DND-41 (cell line): ENCODE measurements at places on chromosomes 1 and 21.
A peak's percentile ranks its signal among the peaks of the same experiment; 100 is the strongest.

- H3K27ac ChIP-seq = no peak overlapping the region
- no peaks in the 10 kb centered on the region for H3K27me3 ChIP-seq
- H3K4me1 ChIP-seq = no peaks in the 10 kb centered on the region
- no peaks in the 10 kb centered on the region for H3K36me3 ChIP-seq
Measured at GRCh38 chr1:61183471-61184039, 101.2 kb downstream of the NFIA start.

- no peak overlapping the region for H3K4me3 ChIP-seq
- H3K27ac ChIP-seq = no peak overlapping the region
- no peaks in the 10 kb centered on the region for H3K36me3 ChIP-seq
- no peaks in the 10 kb centered on the region for H3K27me3 ChIP-seq
Measured at GRCh38 chr1:77382366-77382765, 100.5 kb downstream of the AK5 start.

GRCh38 chr1:79887059-79887458 lies 880.5 kb upstream of the ADGRL4 start:
- H3K36me3 ChIP-seq = no peaks in the 10 kb centered on the region
- no peaks in the 10 kb centered on the region for H3K4me1 ChIP-seq
- H3K27ac ChIP-seq = no peak overlapping the region
- DNase-seq = no peak
- no peaks in the 10 kb centered on the region for H3K27me3 ChIP-seq
- H3K4me3 ChIP-seq = no peak overlapping the region

DNA sequence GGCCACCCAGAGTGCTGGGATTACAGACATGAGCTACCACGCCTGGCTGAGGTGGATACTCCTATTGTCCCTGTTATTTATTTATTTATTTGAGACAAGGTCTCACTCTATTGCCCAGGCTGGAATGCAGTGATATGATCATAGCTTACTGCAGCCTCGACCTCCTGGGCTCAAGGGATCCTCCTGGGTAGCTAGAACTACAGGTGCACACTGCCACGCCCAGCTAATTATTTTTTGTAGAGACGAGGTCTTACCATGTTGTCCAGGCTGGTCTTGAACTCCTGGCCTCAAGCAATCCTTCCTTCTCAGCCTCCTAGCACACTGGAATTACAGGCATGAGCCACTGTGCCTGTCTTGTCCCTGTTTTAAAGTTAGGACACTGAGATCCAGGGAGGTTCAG lies 5.2 kb downstream of the LDLRAP1 start:
- H3K27ac ChIP-seq = no peak overlapping the region
- no peak for DNase-seq
- H3K4me3 ChIP-seq = no peak overlapping the region
- H3K27me3 ChIP-seq = peaks cover 3% of the 10 kb centered on the region
- no peaks in the 10 kb centered on the region for H3K36me3 ChIP-seq

GRCh38 chr1:50701706-50702317 lies 258.3 kb downstream of the FAF1 start:
- H3K36me3 ChIP-seq = peaks cover 7% of the 10 kb centered on the region; the same call in 1 of the 2 replicates
- H3K4me3 ChIP-seq = no peak overlapping the region
- no peaks in the 10 kb centered on the region for H3K4me1 ChIP-seq
- H3K27ac ChIP-seq = no peak overlapping the region

GRCh38 chr1:51218570-51218969 lies 17.5 kb upstream of the RNF11 start:
- H3K4me3 ChIP-seq = no peak overlapping the region
- no peaks in the 10 kb centered on the region for H3K36me3 ChIP-seq
- H3K27me3 ChIP-seq = no peaks in the 10 kb centered on the region
- H3K4me1 ChIP-seq = peaks cover 27% of the 10 kb centered on the region

DNA sequence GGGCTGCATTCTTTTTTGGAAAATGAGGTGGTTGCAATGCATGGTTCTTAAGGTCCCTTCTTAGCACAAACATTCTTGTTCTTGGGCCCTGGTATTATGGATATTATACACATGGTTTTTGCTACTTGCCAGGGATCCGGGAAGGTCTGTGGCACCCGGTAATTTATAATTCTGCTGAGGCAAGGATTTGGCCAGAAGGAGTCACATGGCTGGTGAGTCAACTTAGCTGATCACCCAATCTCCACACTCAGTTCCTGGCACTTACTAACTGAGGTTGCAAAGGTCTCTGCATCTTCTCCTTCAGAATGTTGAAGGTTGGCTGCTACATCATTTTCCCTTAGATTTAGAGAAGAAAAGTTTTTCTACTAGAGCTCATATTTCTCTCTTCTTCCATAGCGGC lies 112.5 kb downstream of the ROR1 start:
- H3K4me1 ChIP-seq = no peaks in the 10 kb centered on the region
- no peak overlapping the region for H3K27ac ChIP-seq
- H3K27me3 ChIP-seq = no peaks in the 10 kb centered on the region
- H3K36me3 ChIP-seq = no peaks in the 10 kb centered on the region
- H3K4me3 ChIP-seq = no peak overlapping the region
- DNase-seq = no peak

DNA sequence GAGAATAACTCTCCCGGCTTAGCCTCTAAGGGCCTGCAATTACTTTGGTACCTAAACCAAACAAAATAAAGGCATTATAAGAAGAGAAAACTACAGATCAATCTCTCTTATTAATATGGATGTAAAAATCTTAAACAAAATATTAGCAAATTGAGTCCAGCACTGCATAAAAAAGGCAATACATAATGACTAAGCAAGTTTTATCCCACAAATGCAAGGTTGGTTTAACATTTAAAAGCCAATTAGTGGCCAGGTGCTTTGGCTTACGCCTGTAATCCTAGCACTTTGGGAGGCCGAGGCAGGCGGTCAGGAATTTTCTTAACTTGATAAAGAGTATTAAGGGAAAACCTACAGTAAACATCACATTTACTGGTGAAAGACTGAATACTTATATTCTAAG lies 67.1 kb upstream of the MAB21L3 start:
- no peaks in the 10 kb centered on the region for H3K4me1 ChIP-seq
- no peaks in the 10 kb centered on the region for H3K27me3 ChIP-seq
- no peaks in the 10 kb centered on the region for H3K36me3 ChIP-seq
- H3K27ac ChIP-seq = no peak overlapping the region

DNA sequence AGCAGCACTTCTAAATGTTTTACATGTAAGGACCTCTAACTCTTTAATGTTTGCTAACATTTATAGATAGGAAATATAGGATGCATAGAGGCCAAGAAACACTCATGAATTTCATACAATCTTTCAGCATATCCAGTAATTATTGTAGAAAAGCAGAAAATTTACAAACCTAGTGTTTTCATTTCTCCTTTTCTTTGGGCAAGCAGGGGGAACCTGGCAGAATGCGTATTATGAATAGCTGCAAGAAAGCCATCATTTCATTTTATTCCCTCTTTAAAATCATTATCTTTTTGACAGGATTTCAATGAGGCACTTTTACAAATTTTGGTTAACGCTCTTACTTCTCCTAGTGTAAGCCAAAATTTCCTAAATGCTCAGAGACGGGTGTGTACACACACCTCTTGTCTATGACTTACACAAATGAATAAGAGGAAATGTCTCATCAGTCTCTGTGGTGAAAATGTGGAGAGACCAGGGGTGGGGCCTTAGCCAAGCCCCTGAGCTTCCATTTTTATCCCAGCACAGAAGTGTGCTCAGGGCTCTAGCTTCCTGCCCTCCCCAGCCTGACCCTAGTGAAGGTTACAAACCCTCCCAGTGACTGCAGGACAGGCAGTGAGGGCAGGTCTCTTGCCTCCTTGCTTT lies 91.6 kb downstream of the LRRC8C start:
- no peaks in the 10 kb centered on the region for H3K27me3 ChIP-seq
- no peak for DNase-seq
- no peak overlapping the region for H3K27ac ChIP-seq
- H3K4me1 ChIP-seq = peaks cover 38% of the 10 kb centered on the region
- no peaks in the 10 kb centered on the region for H3K36me3 ChIP-seq

- no peak for DNase-seq
- no peak overlapping the region for H3K27ac ChIP-seq
- H3K27me3 ChIP-seq = no peaks in the 10 kb centered on the region
- no peaks in the 10 kb centered on the region for H3K4me1 ChIP-seq
- no peaks in the 10 kb centered on the region for H3K36me3 ChIP-seq
Measured at GRCh38 chr1:198117267-198117666, 39.5 kb upstream of the NEK7 start.

DNA sequence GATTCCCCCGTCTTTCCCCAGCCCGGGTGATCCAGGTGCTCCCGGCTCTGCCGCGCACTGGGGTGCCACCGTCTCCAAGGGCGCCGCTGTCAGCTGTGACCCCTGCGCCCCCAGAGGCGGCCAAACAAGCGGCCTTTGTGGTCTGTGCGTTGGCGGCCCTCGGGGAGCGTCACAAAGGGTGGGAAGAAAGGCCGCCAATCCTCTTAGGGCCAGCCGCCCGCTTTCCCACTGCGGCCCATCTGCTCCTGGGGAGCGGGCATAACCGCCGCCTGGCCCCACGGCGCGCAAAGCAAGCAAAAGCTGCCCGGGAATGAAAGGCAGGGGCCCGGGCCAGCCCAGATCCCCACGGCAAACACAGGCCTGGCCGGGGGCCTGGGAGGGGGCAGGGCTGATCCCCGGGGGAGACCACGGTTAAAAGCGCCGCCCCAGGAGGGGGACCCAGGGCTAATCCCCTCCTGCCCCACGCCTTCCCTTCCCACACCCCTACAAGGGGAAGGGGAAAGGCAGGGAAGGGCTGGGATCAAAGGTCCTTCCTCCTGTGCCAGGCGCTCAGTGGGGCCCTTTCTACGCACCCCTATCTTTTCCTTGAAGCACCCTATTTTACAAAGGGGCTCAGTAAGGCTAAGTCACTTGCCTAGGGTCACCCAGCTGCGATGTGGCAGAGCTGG lies 24.0 kb downstream of the C1QB start:
- no peak overlapping the region for H3K4me3 ChIP-seq
- H3K27ac ChIP-seq = no peak overlapping the region
- H3K4me1 ChIP-seq = no peaks in the 10 kb centered on the region
- peaks cover 12% of the 10 kb centered on the region for H3K27me3 ChIP-seq

DNA sequence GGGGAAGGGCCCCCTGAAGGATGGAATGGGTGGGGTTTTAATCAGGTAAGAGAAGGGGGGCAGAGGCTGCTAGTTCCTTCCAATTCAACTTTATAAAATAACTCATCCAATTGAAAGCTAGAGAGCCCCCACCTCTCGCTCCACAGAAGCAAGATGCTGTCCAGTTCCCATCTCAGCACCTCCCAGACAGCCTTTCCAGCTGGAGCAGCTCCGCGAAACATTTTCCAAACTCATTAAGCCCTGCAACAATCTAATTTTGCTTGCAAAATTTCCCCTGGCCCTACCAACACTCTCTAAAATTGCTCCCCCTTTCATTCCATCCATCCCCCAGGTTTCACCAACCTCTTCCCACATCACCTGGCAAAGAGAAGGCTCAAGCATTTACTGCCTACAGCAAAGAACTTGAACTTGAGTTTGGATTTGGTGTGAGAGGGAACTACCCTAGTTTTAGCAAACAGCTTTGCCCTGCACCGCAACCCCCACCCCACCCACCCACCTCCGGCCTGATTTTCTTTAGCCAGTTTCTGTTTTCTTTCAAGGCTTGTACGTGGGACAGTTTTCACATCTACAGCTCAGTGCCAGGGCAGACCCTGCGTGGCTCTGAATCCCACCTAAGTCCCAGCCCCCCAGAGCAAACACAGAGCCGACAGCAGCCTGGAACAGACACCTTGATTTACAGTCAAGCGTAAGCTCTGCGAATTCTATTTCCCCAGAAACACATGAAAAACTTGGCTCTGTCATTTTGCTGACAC lies 46.7 kb downstream of the SYF2 start:
- H3K27me3 ChIP-seq = no peaks in the 10 kb centered on the region
- H3K27ac ChIP-seq = no peak overlapping the region
- no peak for DNase-seq
- no peaks in the 10 kb centered on the region for H3K4me1 ChIP-seq
- H3K36me3 ChIP-seq = no peaks in the 10 kb centered on the region

- H3K36me3 ChIP-seq = no peaks in the 10 kb centered on the region
- H3K4me3 ChIP-seq = peak overlapping the region; percentile 81
- H3K27me3 ChIP-seq = no peaks in the 10 kb centered on the region
- H3K4me1 ChIP-seq = peaks cover 62% of the 10 kb centered on the region
Measured at GRCh38 chr1:40663324-40664166, 1.9 kb downstream of the RIMS3 start.

DNA sequence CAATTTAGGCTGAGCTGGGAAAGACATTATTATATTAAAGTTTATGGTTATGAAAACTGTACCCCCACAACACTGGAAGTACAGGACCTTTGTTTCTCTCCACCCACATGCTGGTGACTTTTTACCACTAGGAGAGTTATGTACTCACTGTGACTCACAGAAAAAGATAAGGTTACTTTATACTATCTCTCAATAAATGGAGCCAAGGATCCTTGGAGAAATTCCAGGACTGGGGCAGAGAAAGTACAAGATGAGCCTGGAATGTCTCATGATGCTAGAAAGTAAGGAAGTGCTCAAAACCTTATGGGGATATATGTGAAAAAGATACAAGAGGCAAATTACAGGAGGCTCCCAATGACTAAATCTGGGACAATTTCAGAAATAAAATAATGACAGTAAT lies 63.9 kb upstream of the C1orf105 start:
- DNase-seq = no peak
- H3K36me3 ChIP-seq = no peaks in the 10 kb centered on the region
- H3K4me3 ChIP-seq = no peak overlapping the region
- no peaks in the 10 kb centered on the region for H3K27me3 ChIP-seq
- H3K27ac ChIP-seq = no peak overlapping the region
- peaks cover 11% of the 10 kb centered on the region for H3K4me1 ChIP-seq

DNA sequence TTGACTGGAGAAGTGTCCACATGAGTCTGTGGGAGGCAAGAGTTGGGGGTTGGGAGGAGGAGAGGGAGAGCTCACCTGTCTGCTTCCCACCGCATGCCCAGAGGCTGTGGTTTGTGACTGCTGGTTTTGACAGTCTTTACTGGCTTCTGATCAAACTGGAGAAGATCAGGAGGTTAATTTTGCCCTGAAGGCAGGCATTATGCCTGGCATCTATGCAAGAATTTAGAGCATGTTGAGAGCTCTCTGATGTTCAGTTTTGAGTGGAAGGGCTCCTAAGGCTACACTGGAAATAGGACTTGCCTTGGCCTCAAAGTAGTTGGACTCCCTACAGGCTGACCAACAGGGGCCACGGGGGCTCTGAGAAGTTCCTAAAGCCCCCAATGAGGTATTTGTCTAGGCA lies 101.6 kb downstream of the TLR5 start:
- H3K27me3 ChIP-seq = no peaks in the 10 kb centered on the region
- no peak for DNase-seq
- no peak overlapping the region for H3K27ac ChIP-seq
- no peaks in the 10 kb centered on the region for H3K36me3 ChIP-seq
- H3K4me1 ChIP-seq = no peaks in the 10 kb centered on the region

DNA sequence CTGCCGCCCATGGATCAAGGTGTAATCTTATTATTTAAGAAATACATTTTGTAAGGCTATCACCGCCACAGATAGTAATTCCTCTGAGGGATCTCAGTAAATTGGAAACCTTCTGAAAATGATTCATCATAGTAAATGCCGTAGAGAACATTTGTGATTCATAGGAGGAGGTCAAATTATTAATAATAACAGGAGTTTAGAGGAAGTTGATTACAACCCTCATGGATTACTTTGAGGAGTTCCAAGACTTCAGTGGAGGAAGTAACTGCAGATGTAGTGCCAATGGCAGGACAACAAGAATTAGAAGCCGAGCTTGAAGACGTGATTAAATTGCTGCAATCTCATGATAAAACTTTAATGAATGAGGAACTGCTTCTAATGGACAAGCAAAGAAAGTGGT lies 280.1 kb downstream of the PTPRC start:
- H3K4me1 ChIP-seq = peaks cover 99% of the 10 kb centered on the region
- no peaks in the 10 kb centered on the region for H3K27me3 ChIP-seq
- DNase-seq = no peak

- H3K4me3 ChIP-seq = no peak overlapping the region
- H3K4me1 ChIP-seq = no peaks in the 10 kb centered on the region
- H3K36me3 ChIP-seq = peaks cover 9% of the 10 kb centered on the region; the same call in 1 of the 2 replicates
- DNase-seq = no peak
Measured at GRCh38 chr1:110240476-110241210, 30.5 kb downstream of the KCNC4 start.
